ENCODE measurements at places on chromosomes 7 and 10.

DNA sequence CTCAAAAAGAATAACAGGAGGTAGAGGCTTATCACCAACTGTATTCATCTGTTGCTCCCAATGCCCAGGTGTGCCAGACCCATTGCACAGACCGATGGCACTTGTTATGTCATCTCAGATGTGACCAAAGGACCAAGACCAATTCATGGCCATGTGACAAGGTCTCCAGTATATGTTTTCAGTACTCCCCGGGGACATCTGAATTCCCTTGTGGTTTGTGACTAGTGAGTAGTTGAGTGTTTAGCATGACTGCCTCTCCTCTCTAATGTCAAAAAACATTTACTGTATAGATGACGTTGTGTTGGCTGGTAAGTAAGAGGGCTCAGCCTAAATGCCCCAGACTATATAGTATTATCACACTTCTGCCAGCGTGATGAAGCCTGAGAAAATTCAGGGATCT, 202.1 kb upstream of the SMIM30 start:
- DNase-seq = no peak

GRCh38 chr10:29830531-29831512, 196.1 kb upstream of the SVIL start:
- DNase-seq = no peak

- peak; percentile 96 for DNase-seq
Measured at GRCh38 chr7:100489824-100490223, 6.1 kb downstream of the NYAP1 start.

GRCh38 chr7:135911099-135911498, 66.1 kb downstream of the MTPN start:
- DNase-seq = no peak

GRCh38 chr7:19091550-19092200, 25.8 kb downstream of the TWIST1 start:
- DNase-seq = no peak

DNA sequence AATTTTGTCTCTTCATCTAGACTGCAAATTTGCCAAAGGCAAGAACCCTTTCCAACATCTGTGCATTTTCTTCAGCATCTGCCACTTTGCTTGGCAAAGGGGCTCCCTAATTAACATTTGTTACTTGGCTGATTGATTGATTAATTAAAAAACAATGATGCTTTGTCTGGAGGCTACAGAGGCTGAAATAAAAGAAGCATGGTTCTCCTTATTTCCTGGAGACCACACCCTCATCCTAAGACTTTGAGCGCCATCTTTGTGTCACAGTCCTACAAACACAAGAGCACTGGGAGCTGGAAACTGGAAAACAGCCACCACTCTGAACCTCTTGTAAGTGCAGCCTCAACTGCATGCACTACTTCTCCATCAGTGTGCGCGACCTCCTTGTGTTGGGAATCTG, 189.2 kb downstream of the C7orf25 start:
- no peak for DNase-seq

GRCh38 chr10:126199221-126199998, 188.9 kb downstream of the ADAM12 start:
- peak; percentile 97 for DNase-seq

DNA sequence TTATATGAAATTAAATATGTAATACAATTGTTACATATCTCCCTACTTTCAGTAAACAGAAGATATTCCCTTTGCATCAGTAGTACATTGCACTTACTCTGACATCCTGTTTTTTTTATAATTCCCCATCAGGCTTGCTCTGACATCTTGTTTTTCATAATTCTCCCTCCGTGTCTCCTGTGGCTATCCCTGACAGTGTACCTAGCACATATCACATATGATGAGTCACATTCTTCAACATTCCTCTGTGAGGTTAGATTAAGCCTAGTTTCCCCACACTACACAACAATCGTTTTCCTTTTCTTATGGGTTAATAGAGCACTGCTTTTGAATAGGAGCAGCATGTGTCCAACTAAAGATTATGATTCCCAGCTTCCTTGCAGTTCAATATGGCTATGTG, 250.6 kb upstream of the NPVF start:
- peak; percentile 2 for DNase-seq

DNA sequence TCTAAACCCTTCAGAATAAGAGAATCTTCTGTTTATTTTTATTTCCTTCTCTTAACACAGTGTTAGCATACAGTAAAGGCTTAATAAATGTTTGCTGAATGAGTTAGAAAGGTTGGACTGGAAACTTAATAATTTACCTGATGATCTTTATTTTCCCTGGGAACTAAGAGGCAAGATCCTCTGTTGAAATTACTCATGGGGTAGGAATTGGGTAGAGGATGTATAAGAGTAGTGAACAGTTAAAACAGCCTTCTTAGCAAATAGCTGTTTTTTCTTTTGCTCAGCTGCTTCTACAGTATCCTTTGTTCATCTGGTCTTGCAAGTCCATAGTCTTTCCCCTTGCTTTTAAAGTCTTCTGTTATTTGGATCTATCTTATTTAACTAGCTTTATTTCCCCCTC, 80.0 kb downstream of the AKAP9 start:
- DNase-seq = peak; percentile 17

DNA sequence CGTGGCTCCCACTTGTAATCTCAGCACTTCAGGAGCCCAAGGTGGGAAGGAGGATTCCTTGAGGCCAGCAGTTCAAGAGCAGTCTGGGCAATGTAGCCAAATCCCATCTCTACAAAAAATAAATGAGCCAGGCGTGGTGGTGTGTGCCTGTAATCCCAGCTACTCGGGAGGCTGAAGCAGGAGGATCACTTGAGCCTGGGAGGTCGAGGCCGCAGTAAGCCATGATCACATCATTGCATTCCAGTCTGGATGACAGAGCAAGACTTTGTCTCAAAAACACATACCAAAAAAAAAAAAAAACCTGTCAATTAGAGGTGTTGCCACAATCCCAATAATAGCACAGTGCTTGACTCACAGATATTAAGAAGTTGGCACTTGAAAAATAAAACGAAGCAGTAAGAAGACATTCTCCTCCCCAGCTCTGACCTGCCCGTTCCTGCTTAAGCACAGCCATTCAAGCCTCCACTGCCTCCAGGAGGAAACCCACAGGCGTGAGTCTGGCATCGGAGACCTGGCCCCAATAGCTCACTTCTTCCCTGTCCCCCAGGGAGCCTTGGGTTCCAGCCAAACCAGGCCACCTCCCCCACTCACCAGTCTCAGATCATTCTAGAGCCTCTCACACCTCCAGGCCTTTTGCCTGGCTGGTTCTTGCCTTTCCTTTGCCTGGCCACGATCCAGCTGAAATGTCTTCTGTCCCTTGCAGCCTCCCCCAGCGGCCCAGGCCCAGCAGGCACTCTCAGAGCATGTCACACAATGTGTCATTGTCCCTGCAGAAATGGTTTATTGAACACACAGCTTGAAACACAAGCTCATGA, 45.3 kb upstream of the GTF2I start:
- peak; percentile 59 for DNase-seq

- no peak for DNase-seq
Measured at GRCh38 chr7:139758388-139758787, 19.4 kb downstream of the HIPK2 start.

GRCh38 chr7:5477126-5477525, 53.5 kb upstream of the TNRC18 start:
- no peak for DNase-seq

DNA sequence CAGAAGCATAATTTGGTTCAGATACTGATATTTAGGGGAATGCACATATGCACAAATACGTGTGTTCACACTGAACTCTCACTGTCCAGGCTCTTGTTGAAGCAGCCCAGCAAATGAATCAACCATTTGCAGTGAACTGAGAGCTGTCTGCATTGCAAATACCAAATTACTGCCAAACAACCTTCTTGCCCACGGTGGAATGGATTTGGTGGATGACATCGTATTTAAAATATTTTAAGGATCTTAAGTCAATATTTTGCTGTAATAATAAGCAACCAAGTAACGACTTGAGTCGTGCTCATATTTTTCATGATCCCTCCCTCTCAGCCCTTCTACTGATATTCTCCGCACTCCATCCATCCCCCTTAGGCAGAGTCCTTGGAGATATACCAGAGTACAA, 107.9 kb upstream of the FEZF1 start:
- peak; percentile 32 for DNase-seq

DNA sequence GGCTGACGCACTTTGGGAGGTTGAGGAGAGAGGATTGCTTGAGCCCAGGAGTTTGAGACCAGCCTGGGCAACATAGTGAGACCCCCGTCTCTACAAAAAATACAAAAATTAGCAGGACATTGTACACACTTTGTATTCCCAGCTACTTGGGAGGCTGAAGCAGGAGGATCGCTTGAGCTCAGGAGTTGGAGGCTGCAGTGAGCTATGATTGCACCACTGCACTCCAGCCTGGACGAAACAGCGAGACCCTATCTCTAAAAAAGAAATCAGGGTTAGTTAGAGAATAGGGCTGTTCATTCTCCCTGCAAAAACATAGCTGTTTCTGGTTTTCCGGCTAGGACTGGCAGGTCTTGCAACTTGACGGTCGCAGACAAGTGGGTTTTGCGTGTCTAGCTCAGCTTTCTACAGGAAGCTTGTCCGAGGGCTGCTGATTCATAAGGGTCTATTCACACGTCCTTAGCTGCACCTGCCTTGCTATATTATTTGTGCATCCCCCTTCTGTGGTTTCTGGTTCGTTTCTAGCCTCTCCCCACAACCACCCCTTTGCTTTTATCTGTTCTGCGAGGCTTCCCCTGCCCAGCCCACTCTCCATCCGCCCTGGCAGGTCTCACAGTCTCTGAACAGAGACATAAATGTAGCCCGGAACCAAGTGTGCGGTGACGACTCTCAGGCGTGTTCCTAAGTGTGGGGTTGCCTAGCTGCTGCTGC, 10.7 kb downstream of the AMZ1 start:
- DNase-seq = no peak

- DNase-seq = peak; percentile 68
Measured at GRCh38 chr7:96720843-96721242, 11.2 kb upstream of the SEM1 start.

DNA sequence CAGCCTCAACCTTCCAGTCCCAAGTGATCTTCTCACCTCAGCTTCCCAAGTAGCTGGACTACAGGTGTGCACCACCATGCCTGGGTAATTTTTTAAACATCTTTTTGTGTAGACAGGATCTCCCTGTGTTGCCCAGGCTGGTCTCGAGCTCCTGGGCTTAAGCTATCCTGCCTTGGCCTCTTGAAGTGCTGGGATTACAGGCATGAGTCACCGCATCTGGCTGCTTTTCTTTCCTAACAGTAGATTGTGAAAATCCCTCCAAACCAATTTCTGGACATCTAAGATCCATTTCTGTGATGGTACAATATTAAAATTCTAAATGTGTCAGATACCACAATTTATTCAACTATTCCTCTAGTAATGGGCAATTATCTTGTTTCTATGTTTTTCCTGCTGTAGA, 38.7 kb downstream of the RAB18 start:
- peak; percentile 69 for DNase-seq

GRCh38 chr7:13878154-13878553, 111.3 kb downstream of the ETV1 start:
- DNase-seq = no peak

DNA sequence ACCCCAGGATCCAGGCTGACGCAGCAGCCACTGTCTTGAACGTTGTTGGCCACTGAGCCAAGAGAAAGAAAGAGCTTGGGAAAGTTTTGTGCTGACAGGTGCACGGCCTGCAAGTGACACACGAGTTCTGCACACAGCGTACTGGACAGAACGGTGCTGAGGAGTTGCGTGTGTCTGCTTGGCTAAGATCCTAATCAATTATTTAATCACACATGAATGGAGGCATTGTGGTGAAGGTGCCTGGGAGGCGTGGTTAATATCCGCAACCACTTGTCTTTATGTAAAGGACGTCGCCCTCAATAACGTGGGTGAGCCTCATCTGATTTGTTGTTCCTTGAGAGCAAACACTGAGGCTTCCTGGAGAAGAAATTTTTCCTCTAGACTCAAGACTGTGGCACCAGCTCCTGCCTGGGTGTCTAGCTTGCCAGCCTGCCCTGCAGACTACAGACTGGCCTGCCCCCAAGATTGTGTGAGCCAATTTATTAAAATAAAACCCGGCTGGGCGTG, 16.6 kb upstream of the GNA12 start:
- no peak for DNase-seq

GRCh38 chr10:119412244-119413092, 130.1 kb downstream of the RGS10 start:
- DNase-seq = peak; percentile 90

- peak; percentile 32 for DNase-seq
Measured at GRCh38 chr10:80196270-80196949, 8.9 kb downstream of the ANXA11 start.

DNA sequence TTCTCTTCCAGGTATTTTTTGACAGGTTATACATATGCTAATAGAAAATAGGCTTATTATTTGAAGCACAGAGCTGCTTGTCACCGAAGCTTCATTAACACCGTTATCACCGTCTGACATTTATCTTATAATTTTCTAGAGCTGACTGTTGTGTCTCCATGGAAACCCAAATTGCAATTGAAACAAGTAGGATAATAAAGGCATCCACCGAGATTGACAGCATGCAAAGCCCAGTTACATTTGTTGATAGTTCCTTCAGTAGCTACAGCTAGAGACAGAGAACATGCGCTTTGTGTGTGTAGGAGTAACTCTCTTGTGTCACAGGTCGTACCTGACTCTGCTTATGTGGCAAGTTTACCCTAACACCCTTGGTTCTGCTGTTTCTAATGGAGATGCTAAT, 135.6 kb downstream of the CELF2 start:
- no peak for DNase-seq

DNA sequence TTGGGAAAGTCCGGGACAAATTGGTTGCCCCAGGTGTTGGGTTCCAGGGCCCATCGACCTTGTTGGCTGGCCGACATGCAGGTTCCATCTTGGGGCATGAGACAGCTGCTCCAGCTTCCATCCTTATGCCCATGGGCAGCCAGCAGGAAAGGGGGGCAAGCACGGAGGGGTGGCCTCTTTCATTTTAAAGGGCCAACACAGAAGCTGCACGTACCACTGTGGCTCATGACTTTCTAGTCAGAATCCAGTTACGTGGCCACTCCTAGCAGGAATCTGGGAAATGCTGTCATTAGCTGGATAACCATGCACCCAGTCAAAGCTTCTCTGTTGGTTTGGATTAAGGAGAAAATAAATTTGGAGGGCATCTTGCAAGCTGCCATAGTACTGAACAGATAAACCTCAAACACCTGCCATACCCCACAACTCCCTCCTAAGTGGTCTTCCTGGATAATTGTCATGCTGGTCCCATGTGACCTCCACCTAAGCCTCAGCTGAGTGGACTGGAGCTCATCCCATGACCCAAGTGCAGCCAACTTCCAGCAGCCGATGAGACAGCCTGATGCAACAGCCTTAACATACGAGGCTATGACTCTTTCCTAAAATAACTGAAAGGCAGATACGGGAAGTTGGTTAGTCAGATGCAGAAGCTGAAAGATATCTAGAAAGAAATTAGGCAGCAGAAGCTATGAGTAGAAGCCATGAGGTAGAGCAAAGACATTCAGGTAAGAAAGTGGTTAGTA, 21.4 kb upstream of the GSDME start:
- peak; percentile 89 for DNase-seq

DNA sequence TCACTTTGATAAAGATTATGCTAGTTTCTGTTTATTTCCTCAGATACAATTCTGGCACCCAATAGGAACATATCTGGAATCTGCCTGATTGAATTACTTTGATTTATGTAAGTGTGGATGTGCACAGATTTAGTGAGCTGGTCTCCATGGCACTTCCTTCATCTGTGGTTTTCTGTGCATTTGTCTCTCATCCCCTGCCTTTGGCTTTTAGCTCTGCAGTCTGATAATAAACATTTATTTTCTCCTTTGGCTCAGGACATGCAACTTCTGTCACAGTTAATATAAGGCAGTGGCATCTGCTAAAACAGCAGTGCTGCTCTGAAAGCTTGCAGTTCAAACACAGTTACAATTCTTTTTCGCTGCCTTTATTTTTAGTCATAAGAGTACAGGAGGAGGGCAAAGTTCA, 273.7 kb upstream of the CHRM2 start:
- no peak for DNase-seq

- DNase-seq = peak; percentile 45
Measured at GRCh38 chr10:23065181-23065948, 30.0 kb upstream of the MSRB2 start.
